ENCODE measurements at places on chromosomes 12 and 14.

DNA sequence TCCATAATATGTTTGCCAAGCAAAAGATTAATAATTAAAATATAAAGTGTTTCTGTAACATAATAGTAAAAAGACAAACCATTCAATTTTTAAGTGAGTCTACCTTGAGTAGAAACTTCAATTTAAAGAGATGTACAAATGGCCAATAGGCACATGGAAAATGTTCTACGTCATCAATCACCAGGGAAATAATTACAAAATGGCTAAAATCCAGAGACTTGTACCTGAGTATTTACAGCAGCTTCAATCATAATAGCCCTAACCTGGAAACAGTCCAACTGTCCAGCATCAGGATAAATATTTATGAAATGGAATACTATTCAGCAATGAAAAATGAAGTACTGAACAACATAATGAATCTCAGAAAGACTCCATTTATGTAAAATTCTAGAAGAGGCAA lies 95.5 kb upstream of the FAR2 start:
- no peak for DNase-seq

- no peak for DNase-seq
Measured at GRCh38 chr12:180445-180844, 33.5 kb downstream of the SLC6A12 start.

DNA sequence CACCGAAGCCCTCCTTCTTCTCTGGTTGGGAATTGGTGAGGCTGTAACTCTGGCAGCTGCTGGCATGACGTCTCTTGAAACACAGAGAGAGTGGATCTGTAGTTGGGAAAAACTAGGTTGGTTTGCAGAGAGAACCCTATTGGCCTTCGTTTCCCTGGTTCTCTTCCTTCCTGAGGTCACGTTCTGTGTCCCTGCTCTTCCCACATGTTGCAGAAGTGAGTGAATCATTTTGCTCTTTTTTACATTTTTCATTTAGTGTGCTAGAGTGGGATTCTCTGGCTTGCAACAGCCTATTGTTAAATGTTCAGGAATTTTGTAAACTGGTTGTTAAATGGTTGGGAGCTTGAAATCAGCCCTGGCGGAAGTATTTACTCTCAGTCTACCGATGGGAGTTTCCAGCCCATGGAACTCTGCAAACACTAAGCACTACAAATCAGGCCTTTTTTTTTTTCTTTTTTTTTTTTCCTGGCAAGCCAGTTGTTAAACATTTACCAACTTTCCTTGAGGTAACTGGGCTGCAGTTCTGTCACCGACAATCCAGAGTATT lies 26.8 kb upstream of the CKAP4 start:
- no peak for DNase-seq

- DNase-seq, result no peak
Measured at GRCh38 chr12:29023436-29024076, 125.5 kb upstream of the FAR2 start.

DNA sequence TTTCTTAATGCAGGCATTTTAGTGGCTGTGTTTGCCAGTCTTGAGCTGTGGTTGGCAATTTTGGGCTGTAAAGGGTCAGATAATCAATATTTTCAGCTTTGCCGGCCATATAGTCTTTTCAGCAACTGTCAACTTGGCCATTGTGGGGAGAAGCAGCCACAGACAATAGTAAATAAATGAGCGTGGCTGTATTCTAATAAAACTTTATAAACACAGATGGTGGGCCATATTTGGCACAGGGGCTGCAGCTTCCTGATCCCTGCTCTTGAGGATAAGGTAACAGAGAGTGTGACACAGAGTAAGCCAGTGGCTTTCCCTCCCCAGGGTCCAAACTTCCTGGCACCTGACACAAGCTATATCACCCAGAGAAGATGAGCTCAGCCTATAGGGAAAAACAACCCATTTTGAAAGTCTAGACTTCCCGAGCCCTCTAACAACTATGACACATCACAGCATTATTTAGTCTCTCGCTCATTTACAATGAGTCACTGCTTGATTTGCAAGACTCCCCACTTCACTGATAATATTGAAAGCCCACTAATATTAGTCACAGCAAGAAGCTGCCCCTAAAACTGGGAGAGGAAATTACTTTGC lies 163.1 kb upstream of the TMPO start:
- DNase-seq, result no peak

- DNase-seq, result no peak
Measured at GRCh38 chr14:68042586-68043210, 223.1 kb downstream of the RAD51B start.

DNA sequence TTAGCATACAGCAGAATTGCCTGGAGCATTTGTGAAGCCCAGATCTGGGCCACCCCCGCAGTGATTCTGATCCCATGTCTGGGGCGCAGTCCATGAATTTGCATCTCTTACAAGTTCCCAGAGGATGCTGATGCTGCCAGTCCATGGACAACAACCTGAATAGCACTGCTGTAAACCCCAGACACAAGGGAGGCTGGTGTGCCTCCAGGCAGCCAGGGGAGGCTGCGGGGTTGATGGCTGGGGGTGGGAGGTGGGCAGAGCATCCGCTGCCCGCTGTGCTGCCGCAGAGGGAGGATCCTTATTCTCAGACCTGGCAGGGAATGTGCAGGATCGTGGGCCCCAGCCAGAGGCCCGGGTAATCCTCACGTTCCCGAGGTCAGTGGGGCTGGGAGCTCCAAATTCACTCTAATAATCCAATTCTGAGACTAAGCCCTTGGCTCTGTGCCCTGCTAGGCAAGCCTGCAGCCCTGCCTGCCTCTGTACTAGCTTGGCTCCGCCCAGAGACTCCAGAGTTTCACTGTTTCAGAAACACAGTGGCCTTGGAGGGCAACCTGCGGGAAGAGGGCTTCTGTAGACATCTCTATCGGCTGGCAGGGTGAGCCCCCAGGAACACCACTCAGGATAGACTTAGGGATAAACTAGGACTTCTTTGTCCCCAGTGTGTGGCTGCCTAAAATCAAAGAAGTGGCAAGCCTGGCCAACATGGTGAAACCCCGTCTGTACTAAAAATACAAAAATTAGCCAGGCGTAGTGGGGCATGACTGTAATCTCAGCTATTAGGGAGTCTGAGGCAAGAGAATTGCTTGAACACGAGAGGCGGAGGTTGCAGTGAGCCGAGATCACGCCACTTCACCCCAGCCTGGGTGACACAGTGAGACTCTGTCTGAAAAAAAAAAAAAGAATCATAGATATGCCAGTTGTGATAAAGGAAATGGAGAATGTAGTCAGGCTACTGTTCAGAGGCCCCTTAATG lies 17.8 kb upstream of the MLEC start:
- no peak for DNase-seq

DNA sequence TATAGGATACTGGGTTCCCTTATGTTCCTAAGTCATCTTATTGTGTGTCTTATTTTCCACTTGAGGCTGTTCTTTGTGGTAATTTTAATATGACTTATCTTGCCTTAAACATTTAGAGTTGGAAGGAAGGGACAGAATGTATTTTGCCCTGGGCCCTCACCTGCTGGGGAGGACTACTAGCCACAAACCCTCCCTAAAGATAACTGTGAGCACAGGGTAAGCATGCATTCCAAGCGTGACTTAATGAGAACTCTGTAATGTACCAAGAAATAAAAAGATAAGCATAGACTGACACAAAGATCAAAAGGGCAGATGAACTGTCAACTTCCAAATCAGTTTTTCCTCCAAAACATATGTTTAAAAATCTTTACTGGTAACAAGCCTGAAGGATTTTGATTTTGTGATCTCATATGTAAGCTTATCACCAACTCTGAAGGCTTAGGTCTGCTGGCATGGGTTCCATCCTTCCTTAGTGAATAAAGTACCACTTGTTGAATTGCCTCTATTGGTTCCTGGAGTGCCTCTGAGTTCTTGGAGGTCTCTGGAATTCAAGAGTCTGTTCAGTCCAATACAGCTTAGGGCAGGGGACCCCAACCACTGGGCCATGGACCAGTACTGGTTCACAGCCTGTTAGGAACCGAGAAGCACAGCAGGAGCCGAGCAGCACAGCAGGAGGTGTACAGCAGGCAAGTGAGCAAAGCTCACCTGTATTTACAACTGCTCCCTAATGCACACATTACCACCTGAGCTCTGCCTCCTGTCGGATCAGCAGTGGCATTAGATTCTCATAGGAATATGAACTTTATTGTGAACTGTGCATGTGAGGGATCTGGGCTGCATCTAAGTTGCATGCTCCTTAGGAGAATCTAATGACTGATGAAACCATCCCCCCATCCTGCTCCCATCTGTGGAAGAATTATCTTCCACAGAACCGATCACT lies 29.8 kb upstream of the NFYB start:
- DNase-seq, result peak; percentile 37

- DNase-seq, result no peak
Measured at GRCh38 chr12:123120452-123121166, 30.3 kb downstream of the PITPNM2 start.

DNA sequence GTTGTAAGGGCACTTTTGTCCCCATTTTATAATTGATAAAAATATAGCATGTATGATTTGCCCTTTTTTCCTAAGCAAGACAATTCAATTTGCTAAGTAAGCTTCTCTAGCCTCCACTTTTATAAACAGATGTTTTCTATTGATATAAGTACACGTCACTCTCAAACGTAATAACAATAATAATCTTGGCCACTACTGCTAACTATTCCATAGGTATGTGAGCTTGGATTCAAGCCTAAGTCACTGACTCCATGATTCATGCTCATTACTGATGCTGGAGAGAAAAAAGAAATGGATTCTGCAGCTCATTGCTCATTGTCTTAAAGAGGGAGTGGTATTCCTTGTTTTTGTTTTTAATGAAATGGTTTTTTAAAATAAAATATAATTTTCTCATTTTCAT lies 661.0 kb downstream of the GALC start:
- DNase-seq, result no peak

DNA sequence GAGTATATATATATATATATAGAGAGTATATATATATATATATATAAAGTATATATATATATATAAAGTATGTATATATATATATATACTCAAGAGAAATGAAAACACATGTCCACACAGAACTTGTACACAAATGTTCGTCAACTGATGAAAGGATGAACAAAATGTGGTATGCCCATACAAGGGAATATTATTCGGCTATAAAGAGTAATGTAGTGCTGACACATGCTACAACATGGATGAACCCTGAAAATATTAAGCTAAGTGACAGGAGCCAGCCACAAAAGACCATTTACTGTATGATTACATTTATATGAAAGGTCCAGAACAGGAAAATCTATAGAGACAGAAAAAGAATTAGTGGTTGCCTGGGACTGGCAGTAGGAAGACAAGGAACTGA lies 19.5 kb downstream of the LIMA1 start:
- no peak for DNase-seq

DNA sequence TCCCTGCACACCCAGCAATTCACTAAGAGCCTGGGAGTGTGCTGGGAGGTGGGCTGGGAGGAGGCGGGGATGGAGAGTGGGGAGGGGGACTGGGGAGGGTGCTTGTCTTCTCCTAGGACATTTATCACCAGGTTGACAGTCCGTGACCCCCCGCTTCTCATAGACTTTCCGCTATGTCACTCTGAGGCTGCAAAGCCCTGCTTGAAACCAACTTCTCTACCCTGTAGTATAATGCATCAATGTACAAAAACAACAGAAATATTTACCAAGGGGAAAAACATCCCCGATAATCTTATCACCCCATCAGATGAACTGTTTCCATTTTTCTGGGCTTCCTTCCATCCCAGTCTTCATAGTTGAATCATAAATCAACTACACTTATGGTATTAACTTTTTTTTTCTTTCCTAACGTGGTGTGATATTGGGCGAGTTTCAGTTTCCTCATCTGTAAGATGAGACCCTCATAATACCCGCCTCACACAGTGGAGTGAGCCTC lies 28.6 kb upstream of the BATF start:
- no peak for DNase-seq

DNA sequence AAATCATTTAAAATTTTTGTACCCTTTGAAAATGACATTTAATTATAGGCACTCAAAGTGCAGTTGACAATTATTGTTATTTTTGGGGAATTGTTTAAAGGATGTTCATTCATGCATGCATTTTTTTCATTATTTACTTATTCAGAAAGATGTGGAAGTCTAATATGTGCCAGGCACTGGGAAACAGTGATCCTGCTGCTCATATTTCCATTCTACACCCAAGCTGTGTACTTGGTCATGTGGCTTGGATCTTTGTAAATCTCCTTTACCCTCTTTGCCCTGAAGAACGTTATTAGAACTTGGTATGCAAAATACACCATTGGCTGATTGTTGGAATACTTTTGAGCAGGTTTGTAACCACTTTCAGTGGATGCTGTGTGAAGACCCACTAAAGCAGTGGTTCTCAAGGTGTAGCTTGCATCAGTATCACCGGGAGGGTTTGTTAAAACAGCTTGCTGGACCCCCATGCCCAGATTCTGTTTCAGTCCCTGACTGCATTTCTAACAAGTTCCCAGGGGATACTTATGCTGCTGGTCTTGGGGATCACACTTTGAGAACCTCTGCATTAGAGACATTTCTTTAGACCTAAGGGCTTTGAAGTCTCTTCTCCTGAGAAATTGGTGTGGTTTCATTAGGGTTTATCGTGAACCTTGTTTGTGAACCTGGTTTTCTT lies 47.5 kb downstream of the PRKCH start:
- no peak for DNase-seq

- no peak for DNase-seq
Measured at GRCh38 chr14:89017417-89017816, 193.0 kb downstream of the TTC8 start.

DNA sequence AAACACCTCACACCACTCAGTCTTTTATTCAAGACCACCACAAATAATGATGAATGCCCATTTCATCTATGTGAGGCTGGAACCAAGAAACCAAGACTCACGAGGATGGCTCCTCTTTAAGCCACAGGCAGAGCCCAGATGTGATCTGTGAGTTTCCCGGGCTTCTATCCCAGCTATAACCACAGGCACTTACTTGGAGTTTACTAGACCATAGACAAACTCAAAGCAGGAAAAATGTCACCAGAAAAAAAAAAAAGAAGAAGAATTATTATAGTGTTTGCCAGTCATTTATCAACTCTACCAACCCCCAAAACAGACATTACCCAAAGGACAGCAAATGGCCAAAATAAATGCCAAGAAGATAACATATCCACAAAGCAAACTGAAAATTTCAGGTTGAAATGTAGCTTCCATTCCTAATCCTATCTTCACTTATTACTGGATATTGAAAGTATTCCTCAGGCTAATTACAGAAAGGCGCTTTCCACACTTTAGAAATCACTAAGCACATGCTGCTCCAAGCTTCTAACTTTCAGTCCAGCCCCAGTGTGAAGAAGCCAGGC lies 44.7 kb downstream of the ZFYVE1 start:
- DNase-seq, result no peak

DNA sequence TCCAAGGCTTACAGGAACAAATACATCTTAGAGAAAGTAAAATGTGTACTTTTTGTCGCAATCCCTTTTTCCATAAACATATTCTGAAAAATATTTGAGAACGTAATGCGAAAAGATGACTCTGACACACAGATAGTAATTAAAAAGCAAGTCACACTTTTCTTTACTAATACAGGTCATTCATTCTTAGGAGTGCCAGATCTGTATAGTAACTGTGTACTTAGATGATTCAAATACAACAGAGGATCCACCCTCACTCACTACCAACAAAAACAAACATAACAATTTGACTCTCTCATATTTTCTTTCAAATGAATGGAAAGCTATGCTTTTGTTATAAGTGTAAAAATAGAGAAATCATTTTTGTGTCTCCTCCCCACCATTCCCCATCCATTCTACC lies 795.4 kb downstream of the SLC6A15 start:
- no peak for DNase-seq

All from NCI-H2081 (cell line).